ENCODE measurements at places on chromosomes 7 and 10.

DNA sequence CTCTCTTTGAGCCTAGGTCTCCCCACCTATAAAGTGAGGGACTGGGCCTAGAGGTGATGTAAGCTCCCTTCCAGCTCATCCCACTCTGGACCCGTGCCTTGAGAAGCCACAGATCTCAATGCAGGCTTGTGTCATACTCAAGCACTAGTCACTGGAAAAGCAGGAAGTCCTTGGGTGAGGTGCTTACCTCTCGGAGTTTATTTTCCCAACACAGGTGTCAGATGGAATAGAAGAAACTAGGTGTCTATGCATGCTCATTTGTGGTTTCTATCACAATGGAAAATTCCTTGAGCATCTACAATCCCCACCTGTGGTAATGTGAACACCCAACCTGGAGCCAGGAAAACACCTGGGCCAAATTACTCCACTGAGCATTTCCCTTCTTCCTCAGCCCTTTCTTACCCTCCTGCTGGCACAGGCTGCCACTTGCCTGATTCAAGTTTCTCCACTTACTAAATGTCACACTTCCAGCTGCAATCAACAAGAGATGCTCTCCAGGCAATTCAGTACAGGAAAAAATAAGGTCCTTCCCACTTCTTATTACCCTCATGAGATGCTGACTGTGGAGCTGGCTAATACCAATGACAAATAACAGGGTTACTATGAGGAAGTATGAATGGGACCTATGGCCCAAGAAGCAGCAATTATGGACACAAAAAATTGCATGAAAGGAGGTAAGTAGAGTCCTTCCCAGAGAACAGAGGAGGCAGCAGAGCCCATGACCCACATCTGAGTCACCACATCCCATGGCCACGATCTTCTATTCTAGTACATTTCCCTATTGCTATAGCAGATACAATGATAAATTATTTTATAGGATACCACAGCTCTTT is 13.1 kb downstream of the LSM5 start:
- no peak for DNase-seq

GRCh38 chr10:132626761-132627665 is 89.4 kb downstream of the INPP5A start:
- no peak for DNase-seq

DNA sequence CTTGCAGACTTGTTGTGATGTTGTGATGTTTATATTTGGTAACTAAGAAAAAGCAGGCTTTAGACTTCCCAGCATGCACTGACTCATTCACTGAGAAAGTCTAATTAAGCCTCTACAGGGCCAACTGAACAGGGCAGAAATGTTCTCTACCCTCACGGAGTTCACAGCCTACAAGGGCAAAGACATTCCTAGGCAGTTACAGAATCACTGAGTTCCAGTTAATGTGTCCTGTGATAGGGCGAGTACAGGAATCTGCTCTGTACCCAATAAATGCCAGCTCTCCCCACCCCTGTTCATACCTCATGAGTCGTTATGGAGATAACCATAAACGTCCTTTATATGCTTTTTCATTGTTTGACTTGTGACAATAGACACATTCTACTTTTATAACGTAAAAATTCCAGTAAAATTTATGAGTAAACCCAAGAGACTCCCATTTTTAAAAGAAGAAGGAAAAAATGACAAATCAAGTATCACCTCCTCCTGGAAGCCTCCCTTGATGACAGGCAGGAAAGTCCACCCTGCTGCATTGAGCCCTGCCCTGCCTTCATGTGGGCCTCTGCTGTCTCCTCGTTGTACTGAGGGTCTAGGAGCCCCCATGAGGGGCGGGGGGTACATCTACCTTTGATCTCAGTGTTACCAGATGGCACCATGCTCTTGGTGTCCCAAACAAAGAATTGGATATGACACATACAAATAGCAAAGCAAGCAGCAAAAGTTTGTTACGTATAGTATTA is 14.3 kb downstream of the MUC12 start:
- DNase-seq = no peak

DNA sequence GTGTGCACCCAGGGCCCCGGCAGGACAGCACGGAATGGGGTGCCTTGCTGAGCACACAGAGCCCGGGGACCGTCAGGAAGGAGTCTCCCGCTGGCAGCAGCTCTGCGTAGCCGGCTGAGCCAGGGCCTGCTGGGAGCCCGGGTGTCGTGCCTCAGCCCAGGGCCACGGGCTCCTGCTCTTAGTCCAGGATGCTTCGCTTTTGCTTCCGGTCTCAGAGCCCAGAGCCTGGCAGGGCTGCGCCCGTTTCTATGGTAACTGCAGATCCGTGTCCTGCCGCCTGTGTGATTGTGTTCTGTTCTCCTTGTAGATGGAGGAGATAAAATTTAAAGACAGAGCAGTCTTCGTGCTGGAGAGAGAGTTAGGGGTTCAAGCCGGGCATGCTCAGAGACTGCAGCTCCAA is 53.7 kb upstream of the DPYSL4 start:
- no peak for DNase-seq

- DNase-seq = no peak
Observed at GRCh38 chr10:26841733-26842317, 18.9 kb downstream of the ABI1 start.
